Activated CD4-positive, alpha-beta T cell treated with anti-CD3 and anti-CD28 coated beads for 48 hours (primary cell): ENCODE measurements at places on chromosomes 12 and 14.

DNA sequence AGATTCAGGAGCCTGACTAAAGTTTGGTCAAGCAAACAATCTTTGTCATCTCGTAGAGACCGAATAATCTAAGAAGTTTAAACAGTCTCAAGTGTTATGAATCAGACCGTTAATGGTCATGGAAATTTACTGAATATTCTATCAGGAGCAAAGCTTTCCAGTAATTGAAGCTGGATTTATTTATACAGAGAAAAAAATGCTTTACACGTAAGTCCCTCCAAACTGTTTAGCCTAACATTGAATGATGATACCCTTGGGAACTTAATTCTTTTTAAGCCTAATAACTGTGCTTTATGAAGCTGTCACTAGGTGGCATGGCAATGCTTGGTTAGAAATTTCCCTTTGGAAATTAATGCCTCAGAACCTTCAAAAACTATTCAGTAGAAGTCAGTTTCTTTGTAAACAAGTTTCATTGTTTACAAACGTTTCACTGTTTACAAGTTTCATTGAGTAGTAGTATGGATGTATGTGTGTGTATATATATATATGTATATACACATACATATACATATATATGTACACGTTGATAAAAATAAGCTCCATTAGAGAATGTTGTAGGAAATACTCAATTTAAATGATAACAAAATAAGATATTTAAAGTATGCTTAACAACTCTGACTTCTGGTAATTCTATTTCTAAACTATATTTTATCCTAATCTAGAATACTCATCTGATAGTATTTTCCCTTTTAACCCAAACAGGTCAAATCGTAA, 32.1 kb downstream of the DEPDC4 start:
- no peak for DNase-seq

DNA sequence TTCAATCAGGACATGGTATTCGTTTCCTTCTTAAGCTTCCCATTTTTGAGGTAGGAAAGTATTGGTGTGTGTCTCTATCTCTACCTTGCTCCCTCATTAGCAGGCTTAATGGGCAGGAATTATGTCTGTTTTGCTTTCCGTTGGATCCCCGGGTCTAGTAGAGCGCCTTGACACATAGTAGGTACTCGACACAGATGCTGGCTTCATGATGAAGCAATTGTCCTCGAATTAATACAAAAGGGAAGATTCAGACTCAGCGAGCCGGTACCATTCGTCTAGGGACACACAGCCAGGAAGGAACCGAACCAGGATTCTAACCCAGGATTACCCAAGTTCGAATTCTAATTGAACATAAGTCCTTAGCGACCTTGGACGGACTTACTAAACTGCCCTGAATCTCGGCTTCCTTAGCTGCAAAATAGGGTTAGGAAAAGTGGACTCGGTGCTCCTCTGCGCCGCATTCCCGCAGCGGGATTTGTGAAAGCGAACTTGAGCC, 496 bp upstream of the ISCU start:
- DNase-seq: no peak

- DNase-seq: no peak
Observed at GRCh38 chr14:54186821-54187763, 209.7 kb upstream of the CDKN3 start.

DNA sequence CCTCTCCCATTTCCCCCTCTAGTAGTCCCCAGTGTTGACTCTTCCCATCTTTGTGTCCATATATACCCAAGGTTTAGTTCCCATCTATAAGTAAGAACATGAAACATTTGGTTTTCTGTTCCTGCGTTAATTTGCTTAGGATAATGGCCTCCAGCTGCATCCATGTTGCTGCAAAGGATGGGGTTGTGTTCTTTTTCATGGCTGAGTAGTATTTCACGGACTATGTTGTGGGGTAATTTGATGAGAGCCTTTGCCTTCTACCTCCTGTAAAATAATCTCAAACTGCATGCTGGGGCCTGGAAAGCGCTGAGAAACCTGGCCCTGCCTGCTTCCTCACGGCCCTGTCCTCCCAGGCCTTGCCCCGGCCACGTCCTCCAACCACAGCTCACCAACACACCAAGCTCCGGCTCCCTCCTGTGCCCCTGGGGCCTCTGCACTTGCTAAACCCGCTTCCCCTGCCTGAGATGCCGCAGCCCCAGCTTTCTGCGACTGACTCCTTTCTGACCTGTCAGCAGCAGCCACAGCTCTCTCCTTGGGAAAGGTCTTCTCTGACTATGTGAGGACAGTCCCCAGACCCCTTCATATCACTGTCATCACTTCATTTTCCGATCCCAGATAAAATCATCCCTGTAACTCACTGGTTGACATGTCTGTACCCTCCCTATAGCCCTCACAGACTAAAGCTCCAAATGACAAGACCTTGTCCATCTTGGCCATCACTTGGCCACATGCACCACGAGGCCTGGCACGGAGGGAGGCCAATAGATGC, 19.8 kb downstream of the ITPK1 start:
- no peak for DNase-seq

DNA sequence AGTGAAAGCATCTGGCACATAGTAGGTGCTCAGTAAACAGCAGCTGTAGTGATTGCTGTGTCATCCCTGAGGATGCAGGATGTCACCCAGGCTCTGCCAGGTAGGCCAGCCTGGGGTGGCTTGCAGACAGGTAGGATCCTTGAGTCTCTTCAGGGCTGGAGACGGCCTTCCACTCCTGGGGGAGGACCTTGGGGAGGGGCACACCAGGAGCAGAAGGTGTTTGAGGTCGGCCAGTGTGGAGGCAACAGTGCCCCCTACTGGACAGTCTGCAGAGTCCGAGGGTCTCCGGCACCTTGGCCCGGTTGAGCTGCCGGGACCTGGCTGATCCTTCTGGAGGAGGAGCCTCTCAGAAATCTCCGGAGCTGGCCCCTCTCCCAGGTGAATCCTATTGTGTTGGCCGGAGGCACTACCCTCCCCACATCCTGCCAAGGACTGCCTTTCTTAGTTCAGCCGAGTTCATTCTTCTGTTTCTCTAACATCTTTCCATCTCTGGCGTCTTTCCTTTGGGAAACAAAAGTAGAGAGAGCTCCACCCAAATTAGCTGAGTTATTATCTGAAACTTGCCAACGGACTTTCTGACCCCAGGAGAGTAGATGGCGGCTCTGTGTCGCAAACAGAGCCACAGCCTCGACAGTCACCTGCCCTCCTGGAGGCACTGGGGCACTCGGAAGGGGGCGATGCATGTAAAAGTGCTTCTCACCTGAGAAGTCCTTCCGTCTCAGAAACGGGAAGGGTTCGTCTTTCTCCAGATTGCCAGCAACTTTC, 41.8 kb upstream of the CLMN start:
- peak; percentile 69 for DNase-seq

- peak; percentile 47 for DNase-seq
Observed at GRCh38 chr12:27733052-27733656, 22.5 kb downstream of the MRPS35 start.

DNA sequence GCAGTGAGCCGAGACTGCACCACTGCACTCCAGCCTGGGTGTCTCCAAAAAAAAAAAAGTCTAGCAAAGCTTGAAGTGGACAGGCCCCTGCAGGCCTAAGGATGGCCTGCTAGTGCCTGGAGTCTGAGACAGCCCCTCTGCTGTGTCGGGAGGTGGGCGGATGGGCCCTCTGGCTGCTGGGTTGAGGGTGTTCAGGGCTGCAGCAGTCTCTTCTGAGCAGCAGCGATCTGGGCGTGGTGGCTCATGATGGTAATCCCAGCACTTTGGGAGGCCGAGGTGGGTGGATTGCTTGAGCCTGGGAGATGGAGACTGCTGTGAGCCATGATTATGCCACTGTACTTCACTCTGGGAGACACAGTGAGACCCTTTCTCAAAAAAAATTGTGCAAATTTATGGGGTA, 57.0 kb downstream of the ADCK1 start:
- DNase-seq: no peak
